Fibroblast of skin of right quadriceps (primary cell): ENCODE measurements at places on chromosomes 1 and 21.
A peak's percentile ranks its signal among the peaks of the same experiment; 100 is the strongest.

DNA sequence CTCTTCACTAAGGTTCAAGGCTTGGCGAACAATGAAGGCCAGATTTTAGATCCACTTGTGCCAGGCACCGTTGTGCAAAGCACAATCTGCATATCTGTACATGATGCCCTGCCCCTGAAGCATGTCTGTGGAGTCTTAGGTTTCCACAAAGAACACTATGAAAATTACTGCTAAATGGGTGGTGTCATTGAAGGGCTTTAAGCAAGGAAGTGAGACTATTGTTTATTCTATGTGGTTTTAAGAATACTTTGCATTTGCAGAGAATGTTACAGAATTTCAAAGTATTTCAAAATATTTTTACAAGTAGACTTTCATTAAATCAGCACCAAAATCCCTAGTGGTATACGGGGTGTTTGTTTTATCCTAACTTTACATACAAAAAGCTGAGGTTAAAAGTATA is 8.8 kb downstream of the TSEN15 start:
- peak; percentile 63 for DNase-seq

DNA sequence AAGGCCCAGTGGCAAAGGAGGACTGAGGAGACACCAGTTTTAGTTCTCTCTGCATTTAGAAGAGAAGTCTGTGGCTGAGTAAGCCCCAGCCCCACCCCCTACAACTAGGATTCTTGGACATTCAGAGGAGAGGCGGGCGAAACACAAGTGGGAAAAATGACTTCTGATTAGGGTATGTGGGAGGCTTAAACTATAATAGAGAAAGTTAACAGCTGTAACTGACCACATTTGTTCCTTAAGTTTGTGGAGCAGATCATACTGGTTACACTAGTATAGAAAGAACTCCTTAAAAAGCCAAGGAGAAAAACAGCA is 11.2 kb upstream of the TRIM33 start:
- DNase-seq, result no peak

- no peak for DNase-seq
Observed at GRCh38 chr1:196593955-196594354, 14.3 kb downstream of the KCNT2 start.

DNA sequence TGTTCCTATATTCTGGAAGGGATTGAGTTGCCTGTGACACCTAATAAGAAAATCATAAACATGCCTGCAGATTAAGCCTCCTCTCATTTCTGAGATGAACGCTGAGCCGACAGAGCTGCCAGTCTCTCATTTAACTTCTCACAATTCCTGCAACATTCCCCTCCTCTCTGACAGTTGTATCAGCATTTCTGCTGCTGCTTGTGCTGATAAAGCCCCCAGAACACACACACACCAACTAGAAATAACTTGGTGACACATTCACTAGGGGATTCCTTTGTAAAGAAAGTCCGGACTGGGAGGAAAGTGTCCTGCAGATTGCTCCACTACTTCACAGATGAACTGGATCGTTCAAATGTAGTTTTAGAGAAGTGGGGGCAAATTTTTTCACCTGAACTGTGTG is 437.3 kb downstream of the PLA2G4A start:
- no peak for DNase-seq

GRCh38 chr21:45154511-45155508 is 80.4 kb downstream of the ADARB1 start:
- peak; percentile 75 for DNase-seq

DNA sequence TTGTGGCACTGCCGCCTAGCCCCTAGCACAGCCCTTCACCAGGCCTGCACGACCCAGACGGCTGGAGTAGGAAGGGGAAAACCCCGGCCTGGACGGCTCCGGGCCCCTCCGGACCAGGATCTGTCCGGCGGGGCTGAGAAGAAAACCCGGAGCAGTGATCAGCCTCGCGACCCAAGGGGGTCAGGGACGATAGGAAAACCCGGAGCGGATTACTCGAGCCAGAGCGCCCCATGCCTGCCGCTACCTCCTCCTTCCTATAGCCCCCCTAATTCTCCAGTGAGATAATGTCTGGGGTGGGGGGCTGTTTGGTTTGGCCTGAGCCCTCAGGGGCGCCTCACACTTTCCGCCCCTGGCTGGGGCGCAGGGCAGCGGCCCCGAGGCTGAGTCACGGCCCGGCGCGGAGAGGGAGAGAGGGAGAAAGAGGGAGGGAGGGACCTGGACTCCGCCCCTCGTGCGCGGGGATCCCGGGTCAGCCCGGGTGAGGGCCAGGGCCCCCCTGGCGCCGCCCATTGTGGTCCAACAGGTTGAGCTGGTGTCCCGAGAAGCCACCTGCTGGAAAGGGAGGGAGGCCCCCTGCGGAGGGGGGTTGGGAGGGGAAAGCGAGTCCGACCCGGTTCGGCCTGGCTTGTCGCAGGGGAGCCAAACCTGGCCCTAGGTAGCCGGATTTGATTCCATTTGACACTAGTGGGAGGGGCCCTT is 1.7 kb upstream of the ZBTB7B start:
- peak; percentile 83 for DNase-seq

- DNase-seq, result no peak
Observed at GRCh38 chr1:109188781-109189180, 24.9 kb upstream of the SARS1 start.

DNA sequence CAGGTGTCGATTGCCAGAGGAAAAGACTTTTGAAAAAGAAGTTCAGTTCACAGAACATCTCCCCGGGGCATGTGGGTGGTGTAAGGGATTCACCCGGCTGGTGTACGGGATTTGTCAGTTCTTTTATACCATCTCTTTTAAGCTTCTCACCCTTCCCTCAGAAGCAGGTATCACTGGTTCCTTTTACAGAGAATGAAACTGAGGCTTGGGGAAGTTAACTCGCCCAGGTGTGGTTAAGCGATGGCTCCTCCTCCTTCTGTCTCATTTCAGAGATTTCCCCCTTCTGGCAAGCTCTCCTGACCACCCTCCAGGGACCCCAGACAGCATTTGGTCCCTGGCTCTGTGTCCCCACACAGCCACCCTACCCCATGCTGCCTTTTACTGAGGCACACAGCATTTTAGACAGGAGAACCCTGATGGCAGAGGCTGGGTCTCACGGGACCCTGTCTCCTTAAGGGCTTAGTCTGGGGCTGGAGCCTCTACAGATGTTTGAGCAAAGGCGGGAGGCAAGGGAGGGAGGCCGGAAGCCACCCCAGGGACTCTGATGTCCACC is 2.8 kb upstream of the ECE1 start:
- no peak for DNase-seq

- DNase-seq, result no peak
Observed at GRCh38 chr1:46532095-46532494, 19.4 kb downstream of the KNCN start.

GRCh38 chr1:204487256-204487615 is 7.4 kb downstream of the PIK3C2B start:
- DNase-seq, result peak; percentile 42

DNA sequence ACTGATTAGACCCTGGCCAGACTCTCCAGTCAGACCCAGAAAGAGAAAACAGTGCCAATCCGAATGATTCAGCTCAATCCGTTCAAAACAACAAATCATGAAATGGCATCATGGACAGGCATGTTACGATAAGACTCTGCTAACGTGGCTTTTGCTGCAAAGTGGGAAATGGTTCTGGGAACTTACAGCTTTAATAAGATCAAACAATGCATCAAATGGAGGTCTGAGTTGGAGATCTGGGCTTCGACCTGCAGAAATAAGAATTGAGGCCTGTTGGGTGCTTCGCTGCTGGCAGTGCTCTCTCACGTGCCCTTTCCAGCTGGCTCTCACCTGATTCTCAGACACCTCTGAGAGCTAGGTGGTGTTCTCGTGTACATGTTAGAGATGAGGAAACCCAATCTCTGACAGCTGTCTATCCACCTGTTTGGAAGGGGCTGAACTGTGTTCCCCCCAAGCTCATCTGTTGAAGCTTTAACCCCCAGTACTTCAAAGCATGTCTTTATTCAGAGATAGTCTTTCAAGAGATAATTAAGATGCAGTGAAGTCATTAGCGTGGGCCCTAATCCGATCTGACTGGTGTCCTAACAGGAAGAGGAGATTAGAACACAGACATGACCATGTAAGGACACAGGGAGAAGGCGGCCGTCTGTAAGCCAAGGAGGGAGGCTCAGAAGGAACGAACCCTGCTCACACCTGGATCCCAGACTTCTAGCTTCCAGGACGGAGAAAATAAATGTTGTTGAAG is 45.5 kb upstream of the ETS2 start:
- DNase-seq, result no peak

DNA sequence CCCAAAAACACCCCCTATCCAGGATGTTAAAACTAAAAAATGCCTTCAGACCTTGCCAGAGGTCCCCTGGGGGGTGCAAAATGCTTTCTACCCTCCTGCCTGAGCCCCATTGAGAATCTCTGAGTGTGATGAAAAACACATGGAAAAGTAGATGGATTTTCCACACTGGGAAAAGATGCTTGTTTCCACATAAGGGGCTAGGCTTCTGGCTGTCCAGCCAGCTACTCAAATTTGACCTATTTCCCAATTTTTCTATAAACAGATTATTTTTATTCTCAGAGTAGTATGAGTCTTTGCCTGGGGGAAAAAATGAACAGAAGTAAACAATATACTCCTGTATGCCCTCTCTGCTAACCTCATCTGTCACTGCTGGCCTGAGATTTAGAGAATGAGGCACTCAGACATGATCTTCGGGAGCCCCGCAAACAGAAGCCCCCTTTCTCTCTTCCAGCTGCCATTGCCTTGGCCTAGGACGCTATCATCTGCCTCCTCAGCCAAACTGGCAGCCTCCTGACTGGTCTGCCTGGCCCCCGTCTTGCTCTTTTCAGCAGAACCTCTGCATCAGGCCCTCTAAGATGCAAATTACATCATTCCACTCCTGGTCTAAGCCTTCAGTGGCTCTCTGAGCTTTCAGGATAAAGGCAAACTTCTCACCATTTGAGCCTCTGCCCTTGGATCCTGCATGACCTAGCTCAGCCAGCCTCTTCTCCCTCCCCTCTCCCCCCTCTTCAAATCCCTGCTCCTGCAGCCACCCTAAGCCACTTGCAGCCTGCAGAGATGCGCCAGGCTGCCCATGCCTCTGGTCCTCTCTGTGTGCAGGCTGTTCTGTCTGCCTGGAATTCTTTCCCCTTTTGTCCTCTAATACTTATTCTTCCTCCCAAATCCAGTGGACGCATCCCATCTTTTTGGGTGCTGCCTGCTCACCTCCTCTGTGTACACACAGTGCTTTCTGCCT is 39.7 kb upstream of the TMEM125 start:
- DNase-seq, result no peak

DNA sequence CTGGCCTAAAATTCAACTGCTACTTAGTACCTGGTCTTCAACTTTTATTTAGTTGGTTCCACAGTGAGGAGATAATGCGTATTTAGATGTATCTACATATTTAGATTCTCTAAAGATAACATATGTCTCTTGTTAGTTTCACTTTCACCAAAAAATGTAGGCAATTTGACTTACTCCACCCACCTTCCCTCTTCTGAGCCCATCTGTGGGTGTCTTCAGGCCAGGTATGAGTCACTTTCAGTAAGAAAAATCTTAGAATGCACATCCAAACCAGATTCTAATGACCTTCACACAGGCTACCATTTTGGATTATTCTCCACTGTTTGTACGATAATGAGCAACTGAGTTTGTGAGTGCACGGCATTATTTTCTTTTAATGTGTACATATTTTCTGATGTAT is 501.7 kb downstream of the NEGR1 start:
- peak; percentile 19 for DNase-seq

DNA sequence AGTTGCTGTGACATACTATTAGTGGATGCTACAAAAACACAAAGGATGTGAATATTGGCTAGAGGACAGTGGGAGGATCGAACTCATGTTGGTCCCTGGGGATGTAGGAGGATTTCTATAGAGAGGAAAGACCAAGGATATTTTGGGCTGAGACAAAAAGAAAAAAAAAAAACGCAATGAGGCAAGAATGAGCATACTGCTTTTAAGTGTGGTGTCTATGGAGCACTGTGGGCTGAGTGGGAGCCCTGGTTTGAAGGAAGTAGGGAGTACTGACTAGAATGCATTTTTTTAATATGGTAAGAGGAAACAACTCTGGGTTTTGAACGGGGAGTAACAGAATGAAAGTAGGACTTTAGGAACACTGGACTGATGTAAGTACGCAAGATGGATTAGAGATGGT is 450.7 kb downstream of the NEGR1 start:
- no peak for DNase-seq

GRCh38 chr1:8739377-8739776 is 78.1 kb downstream of the RERE start:
- DNase-seq, result no peak

- DNase-seq, result no peak
Observed at GRCh38 chr21:39593522-39593921, 19.2 kb upstream of the B3GALT5 start.

DNA sequence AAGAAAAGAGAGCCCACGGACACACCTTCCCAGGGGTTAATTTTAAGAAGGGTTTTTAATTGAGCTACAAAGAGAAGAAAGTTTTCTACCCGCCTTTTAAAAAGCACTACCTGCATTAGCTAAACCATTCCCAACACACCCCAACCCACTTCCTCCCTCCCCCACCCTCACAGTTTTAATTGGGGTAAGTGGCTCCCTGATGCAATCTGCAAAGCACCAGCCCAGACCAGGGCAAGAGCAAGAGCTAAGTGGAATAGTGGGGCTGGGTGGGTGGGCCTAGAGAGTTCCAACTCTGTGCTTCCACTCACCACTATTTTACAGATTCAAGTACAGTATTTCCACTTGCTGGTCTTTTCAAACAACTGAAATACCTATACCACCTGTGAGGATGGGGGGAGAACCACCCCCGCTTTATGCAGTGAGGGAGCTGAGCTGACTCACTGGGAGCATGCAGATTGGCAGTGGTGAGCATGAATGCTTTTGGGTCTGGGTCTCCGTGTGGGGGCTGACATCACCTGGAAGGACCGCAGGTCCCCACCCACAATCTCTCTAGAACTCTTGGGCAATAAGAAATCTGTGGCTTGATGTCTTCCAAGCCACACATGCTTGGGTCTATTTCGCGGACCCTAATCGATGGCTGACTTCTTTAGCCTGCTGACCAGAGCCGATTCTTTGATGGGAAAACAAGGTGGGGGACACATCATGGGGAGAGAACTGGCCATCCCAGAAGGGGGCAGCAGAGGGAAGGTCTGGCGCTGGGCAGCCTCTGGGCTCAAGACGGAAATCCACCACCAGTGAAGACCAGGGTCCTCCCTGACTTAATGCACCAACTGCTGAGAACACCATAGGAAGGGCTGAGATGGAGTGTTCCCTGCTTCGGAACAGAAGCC is 95.5 kb downstream of the SSBP3 start:
- DNase-seq, result no peak
